ENCODE measurements at places on chromosomes 1 and 21.

GRCh38 chr1:230939806-230940489, 38.7 kb downstream of the TTC13 start:
- no peak for DNase-seq

DNA sequence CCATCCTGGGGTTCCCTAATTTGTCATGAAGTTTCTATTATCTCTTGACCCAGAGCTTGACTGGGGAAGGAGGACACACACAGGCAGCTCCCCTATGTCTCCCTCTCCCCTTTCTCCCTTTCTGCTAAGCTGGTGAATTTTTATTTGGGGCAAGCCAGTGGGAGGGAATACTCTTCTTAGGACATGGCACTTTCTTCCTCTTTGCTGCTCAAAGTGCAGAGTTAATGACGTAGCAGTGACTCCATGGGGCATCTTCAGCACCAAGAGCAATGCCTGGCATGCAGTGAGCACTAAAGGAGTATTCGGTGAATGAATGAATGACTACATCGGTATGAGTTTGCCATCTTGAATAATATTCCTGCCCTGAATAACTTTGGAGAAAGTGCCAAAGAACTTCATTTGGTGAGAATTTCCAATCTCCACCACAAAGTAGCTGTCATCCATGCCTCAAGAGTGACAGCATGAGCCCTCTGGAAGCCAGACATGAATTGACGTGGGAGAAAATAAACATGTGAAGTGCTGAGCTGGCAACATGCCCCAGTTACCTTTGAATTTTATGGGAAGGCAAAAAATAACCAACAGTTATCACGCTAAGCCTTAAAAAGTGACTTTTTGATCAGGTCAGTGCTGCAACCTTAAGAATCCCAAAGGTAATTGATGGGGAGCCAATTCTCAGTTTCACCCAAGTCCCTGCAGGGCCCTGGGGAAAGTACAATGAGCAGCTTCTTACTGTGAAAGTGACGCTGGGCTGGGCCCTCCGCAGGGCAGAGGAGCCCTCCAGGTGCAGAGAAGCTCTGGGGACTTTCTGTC, 22.1 kb upstream of the ATF3 start:
- no peak for DNase-seq

GRCh38 chr21:46183910-46184624, at the start of gene SPATC1L:
Gene SPATC1L, minus strand, starts transcription at chr21:46184459. Its CDS starts 1,643 bp downstream, at chr21:46182816.
- DNase-seq, result peak; percentile 29

DNA sequence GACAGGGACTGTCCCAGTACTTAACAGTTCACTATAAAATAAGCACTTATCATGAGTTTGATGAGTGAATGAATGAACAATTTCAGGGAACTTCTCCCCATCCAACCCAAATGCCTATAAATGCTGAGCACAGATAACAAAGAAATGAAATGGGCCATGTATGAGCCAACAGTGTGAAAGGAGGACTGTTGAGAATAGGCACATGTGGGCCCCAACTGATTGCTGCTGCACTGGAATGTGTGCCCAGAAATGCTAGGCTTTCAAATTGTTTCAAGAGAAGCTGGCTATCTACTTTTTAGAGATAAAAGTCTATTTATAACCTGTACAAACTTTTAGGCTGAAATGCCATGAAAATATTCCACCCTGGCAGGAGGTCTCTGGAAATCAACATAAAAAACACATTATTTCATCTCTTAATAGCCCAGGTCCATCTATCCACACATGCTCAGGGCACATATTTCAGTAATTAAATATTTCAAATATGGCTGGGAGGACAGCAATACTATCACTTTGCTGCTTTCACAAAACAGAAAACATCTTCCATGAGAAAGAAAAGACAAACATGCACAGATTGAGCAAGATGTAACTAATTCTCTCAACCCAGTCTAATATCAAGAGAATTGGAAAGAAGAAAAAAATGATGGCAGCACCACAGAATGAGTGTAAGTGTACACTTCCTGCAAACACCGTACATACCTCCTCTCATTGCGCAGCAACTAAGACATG, 49.8 kb downstream of the COLGALT2 start:
- no peak for DNase-seq

GRCh38 chr1:44576456-44577150, 97.7 kb downstream of the TMEM53 start:
- DNase-seq, result no peak

- no peak for DNase-seq
Observed at GRCh38 chr1:41657679-41658295, 173.3 kb upstream of the EDN2 start.

GRCh38 chr1:174243451-174244000, 84.2 kb downstream of the RABGAP1L start:
- no peak for DNase-seq

DNA sequence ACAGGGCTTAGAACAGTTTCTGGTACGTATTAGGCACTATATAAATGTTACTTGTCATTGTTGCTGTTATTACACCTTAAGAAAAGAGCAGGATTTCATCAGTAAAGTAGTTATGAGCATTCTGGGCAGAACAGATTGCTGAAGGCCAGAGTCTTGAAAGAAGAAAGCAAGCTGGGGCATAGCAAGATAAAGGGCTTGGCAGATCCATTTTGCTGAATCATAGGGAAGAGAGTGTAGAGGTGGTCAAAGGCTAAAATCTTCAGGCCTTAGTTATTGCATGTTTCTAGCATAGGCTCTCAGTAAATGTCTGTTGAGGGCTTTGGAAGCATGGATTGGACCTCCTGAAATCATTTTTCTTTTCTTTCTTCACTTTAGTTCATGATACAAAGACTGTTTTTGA, 67.5 kb downstream of the PLA2G4A start:
- no peak for DNase-seq

- no peak for DNase-seq
Observed at GRCh38 chr21:19065164-19065563, 661.6 kb upstream of the TMPRSS15 start.

DNA sequence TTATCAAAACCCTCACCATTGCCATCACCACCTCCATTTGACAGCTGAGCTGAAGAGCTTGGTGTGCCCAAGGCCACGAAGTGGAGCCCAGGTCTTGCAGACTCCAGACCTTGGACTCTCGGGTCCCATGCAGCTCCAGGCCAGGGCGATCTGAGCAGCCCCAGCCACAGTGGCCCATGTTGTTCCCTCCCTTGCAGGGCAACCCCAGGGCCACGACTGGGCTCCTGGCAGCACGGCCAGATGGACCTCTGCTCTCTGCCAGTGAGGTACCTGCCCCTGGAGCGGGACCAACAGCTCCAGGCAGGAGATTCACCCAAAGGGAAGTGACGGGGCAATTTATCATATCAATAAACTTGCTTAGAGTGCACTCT, 182.7 kb upstream of the VAMP3 start:
- DNase-seq, result no peak

- DNase-seq, result no peak
Observed at GRCh38 chr1:155860970-155861510, 1.7 kb downstream of the SYT11 start.

DNA sequence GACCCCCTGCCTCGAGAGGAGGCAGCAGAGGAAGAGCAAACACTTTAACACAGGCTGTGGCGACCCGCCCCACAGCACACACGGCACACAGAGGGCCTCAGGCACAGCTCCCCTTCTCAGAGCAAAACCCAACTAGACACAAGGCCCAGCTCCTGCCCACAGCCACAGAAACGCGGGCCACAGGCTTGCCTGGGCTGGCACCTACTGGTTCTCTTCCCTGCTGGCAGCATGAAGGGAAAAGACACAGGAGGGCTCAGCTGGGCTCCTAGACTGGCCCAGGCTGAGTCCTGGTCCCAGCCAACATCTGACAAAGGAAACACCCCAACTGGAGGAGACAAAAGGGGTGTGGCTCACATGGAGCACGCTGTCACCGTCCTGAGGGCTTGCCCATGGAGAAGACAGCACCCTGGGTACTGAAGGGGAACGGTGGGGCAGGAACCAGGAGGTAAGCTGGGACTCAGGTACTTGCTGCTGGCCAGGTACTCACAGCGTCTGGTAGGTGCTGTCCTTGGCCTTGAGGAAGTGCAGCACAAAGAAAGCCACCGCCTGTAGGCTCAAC, 3.5 kb downstream of the CD164L2 start:
- no peak for DNase-seq

DNA sequence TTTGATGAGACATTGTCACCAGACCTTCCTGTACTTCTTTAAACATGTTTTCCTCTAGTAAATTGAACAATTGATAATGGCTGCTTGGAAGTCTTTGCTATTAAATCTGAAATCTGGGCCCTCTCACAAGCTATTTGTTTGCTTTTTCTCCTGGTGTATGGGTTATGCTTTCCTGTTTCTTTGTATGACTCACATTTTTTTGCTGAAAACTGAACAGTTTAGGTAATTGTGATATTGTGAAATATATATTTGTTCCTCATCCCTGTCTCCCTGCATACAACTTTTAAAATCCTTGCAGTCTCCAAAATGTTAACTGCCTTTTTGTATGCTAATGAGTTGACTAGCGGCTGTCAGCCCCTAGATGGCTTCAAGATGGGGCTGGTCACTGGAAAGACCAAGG, 61.6 kb downstream of the MAP3K21 start:
- no peak for DNase-seq

DNA sequence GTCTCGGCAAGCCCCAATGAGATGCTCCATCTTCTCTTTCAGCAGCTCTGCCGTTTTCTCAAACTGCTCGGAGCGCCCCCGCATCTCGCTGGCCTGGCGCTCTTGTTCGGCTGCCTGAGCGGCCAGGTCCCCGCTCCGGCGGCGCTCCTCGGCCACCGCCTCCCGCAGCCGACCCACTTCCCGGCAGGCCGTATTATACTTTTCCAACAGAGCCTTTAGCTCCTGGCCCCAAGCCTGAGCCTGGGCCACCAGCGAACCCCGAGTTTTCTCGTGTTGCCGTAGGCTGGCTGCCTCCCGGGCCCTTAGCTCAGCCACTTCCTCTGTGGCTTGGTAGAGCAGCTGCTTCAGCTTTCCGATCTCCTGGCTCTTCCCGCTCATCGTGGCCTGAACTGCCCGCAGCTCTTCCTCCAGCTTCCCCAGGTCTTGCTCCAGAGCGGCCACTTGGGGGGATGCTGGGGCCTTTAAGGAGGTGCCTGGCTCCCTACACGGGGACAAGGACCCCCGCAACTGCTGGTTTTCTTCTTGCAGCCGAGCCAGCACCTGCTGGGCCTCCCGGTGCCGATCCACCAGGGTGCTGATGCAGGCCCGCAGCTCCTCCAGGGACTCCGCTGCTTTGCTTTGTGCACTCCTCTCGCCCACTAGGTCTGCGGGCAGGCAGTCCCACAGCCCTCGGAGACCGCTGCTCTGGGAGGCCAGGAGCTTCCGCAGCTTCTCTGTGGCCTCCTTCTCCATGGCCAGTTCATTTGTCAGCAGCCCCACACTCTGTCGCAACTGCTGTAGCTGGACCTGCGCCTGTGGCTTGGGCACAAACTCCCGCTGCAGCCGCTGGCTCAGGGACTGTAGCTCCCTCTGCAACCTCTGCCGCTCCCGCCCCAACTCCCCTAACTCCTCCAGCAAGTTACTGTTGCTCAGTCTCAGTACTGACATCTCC, 13.4 kb upstream of the PIAS3 start:
- no peak for DNase-seq

GRCh38 chr1:2856676-2857375, 55.3 kb upstream of the TTC34 start:
- DNase-seq, result no peak

GRCh38 chr1:98723574-98723973, 62.1 kb downstream of the SNX7 start:
- no peak for DNase-seq

GRCh38 chr1:34018285-34018684, 146.7 kb downstream of the CSMD2 start:
- DNase-seq, result no peak

DNA sequence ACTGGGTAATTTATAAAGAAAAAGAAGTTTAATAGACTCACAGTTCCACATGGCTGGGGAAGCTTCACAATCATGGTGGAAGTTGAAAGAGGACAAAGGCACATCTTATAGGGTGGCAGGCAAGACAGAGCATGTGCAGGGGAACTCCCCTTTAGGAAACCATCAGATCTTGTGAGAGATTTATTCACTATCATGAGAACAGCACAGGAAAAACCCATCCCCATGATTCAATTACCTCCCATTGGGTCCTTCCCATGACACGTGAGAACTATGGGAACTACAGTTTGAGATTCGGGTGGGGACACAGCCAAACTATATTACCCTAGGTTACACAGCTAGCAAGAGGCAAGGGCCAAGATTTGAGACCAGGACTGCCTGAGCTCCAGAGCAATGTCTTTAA, 30.4 kb upstream of the SOX13 start:
- no peak for DNase-seq

- no peak for DNase-seq
Observed at GRCh38 chr1:206435445-206435844, 34.8 kb upstream of the IKBKE start.

- no peak for DNase-seq
Observed at GRCh38 chr21:15763359-15763758, 33.6 kb downstream of the USP25 start.

GRCh38 chr21:34630536-34631143, 15.7 kb upstream of the RCAN1 start:
- DNase-seq, result peak; percentile 46

DNA sequence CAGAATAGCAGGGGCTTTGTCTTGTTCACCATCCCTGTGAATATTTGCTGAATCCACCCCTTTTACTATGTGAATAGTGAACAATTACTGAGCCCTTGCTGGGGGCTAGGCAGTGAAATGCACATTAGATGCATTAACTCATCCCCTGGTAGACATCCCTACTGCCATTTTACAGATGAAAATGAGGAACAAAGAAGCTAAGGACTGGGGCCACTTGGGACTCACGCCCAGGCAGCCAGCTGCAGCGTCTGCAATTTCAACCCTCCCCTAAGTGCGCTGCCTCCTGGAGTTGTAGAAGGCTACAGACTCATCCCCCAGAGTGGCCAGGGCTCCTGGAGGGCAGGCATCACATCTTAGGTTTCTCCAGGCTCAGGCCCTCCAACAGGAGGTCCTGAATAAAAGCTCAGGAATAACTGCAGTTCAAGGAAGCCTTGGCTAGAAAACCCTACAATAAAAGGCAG, 31.6 kb downstream of the CAPZB start:
- DNase-seq, result no peak

DNA sequence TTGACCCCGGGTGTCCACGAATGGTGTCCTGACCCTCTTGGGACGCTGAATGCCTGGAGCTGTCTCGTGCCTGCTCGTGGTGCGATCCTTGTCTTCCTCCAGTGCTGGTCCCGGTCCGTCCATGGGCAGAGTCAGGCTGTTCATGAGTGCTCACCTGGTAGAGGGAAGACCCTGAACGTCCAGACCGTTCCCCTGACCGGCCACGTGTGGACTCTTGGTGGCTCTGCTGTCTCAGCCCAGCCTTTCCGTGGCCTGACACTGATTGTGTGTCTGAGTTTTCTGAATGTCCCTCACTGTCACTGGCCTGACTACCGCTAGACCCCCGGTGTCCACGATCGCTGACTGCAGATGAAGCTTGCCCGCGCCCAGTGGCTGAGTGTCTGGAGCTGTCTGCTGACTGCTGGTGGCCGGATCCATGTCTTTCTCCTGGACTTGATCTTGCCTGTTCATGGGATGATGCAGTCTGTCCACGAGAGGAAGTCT, 11.7 kb downstream of the FLG start:
- DNase-seq, result no peak

Data from forelimb muscle (tissue), 1 donor.